ENCODE measurements at places on chromosomes 3 and 15.

DNA sequence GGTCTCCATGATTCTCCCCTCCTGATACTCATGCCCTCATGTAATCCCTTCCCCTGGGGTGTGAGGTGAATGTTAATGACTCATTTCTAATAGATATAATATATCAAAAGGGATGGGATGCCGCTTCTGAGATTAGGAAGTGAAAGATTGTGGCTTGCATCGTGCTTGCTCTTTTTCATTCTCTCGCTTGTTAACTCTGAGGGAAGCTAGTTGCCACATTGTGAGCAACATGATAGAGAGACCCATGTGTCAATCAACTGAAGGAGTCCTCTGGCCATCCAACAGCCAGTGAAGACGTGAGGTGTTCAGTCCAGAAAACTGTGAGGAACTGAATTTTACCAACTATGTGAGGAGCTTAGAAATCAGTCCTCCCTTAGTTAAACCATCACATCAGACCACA lies 28.9 kb upstream of the DRD3 start:
- DNase-seq: no peak

- DNase-seq: no peak
These were observed 131.1 kb upstream of the PHLDB2 start for GRCh38 chr3:111727843-111728565.

DNA sequence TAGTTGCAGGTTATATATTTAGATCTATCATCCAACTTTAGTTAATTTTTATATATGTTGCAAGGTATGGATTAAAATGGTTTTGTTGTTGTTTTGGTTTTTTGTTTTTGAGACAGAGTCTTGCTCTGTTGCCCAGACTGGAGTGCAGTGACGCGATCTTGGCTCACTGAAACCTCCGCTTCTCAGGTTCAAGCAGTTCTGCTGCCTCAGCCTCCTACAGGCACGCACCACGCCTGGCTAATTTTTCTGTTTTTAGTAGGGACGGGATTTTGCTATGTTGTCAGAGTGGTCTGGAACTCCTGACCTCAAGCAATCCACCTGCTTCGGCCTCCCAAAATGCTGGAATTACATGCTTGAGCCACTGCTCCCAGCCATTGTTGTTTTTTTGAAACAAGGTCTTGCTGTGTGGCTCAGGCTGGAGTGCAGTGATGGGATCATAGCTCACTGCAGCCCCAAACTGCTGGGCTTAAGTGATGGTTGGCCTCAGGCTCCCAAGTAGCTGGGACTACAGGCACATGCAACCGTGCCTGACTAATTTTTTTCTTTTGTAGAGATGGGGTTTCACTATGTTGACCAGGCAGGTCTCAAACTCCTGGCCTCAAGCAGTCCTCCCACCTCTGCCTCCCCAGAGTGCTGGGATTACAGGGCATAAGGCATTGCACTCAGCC lies 92.0 kb downstream of the ZNF609 start:
- DNase-seq: no peak

DNA sequence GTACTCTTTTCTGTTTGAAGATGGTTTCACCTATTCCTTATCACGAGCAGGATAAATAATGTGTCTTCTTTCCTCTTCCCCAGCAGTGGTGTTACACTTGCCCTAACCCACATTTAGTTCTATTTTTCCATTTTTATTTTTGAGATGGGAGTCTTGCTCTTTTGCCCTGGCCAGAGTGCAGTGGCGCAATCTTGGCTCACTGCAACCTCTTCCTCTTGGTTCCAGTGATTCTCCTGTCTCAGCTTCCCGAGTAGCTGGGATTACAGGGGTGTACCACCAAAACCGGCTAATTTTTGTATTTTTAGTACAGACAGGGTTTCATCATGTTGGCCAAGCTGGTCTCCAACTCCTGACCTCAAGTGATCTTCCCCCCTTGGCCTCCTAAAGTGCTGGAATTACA lies 372.4 kb downstream of the FOXP1 start:
- DNase-seq: no peak

GRCh38 chr3:132563420-132564069 lies 33.5 kb upstream of the ACKR4 start:
- peak; percentile 17 for DNase-seq

GRCh38 chr15:70125605-70126004 lies 27.9 kb upstream of the TLE3 start:
- DNase-seq: no peak

DNA sequence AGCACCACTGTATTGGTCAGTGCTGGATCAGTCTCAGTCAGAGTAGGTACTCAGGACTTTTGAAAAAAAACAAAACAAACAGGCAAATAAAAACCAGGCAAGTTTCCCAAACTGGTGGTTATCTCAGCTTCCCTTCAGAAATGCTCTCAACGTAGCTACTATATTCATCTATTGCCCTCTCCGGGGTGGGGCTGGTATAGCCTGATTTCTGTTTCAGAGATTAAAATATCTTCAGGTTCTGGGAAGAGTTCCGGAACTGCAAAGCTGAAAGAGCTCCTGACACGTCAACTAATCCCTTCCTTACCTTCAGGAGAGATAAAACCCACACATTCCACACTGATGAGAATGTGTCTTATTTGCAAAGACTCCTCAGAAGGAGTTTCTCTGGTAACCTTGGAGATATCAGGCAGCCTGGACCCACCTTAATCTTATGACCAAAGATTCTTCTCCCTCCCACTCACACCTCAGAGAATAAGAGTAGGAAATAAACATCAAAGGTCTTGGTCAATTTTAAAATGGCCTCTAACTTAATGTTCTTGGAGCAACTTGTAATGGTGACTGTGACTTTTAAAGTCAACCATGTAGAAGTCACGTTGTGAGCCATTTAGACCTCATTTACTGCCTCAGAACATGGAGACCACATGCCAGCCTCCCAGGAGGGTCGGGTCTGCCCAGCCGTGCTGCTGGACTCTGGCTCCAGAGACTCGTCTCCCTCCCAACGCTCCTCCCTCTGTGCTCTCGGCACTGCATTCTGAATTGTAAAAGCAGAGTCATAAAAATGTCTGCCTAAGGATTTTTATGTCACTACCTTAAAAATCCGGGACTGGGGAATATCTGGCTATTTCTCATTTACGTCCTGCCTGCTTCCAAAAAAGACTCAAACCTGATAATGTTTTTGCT lies 53.8 kb downstream of the CDCP1 start:
- DNase-seq: no peak

GRCh38 chr15:46848704-46849103 lies 868.6 kb upstream of the SEMA6D start:
- DNase-seq: no peak

GRCh38 chr15:60047701-60048100 lies 43.6 kb downstream of the FOXB1 start:
- DNase-seq: no peak

- DNase-seq: no peak
These were observed 107.1 kb downstream of the TMCO5A start for GRCh38 chr15:38041576-38041975.

DNA sequence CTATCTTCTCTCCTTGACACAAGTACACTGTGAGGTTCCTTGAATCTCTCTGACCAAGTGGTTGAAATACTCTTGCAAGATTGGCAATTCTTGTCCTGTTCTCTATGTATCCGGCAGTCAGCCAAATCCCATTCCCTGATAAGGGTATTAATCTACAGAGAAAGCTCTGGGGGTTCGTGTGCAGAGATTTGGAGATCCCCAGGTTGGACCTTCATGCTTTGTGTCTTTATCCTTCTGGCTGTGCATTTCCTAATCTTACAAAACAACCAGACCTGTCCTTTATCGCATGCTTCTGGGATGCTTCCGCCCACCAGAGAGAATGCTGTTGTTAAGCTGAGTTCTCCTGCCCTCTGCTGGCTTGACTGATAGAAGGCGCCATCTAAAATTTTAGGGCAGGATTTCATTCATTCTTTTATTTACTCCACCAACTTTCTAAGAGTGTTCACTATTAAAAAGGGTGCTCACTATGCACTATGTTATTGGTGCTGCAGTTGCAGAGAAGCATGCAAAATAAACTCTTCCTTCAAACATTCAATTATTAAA lies 8.6 kb upstream of the SST start:
- DNase-seq: peak; percentile 86

GRCh38 chr3:73868688-73869315 lies 244.1 kb upstream of the PDZRN3 start:
- peak; percentile 85 for DNase-seq

DNA sequence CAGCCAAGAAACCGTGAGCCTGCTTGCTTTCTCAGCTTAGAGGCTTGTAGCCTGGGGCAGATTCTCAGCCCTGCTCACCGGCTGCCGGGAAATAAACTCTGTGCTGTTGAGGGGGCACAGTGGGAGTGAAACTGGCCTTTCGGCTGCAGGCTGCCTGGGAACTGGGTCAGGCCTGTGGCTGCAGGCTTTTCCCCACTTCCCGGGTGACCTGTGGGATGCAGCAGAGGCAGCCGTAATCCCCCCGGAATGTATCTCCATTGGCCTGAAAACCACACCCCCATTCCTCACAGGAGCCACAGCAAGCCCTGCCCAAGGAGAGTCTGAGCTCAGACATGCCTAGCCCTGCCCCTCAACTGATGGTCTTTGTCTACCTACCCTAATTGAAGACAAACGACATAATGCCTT lies 110.9 kb downstream of the STXBP5L start:
- DNase-seq: no peak

DNA sequence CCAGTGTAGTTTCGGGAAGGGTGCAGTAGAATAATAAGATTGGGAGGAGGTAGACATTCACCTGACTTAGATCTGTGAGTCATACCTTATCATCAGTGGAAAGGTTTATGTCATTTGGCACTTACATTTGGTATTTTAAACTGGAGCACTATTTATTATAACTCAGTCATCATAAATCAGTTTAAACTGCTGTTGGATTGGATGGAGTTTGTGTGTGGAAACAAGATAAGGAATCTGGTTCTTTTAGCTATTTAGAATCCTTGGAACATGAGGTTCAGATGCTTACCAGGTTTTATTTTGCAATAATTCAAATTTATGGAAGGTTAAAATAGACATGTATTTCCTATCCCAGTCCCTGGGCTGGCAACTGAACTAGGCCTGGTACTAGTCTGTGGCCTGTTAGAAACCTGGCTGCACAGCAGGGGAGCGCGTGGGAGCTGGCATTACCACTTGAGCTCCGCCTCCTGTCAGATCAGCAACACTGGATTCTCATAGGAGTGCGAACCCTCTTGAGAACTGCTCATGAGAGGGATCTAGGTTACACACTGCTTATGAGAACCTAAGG lies 34.5 kb downstream of the ZFAND6 start:
- no peak for DNase-seq

GRCh38 chr3:150090877-150091276 lies 120.2 kb upstream of the PFN2 start:
- no peak for DNase-seq

- no peak for DNase-seq
These were observed 102.9 kb upstream of the SPATA12 start for GRCh38 chr3:56957522-56957921.

DNA sequence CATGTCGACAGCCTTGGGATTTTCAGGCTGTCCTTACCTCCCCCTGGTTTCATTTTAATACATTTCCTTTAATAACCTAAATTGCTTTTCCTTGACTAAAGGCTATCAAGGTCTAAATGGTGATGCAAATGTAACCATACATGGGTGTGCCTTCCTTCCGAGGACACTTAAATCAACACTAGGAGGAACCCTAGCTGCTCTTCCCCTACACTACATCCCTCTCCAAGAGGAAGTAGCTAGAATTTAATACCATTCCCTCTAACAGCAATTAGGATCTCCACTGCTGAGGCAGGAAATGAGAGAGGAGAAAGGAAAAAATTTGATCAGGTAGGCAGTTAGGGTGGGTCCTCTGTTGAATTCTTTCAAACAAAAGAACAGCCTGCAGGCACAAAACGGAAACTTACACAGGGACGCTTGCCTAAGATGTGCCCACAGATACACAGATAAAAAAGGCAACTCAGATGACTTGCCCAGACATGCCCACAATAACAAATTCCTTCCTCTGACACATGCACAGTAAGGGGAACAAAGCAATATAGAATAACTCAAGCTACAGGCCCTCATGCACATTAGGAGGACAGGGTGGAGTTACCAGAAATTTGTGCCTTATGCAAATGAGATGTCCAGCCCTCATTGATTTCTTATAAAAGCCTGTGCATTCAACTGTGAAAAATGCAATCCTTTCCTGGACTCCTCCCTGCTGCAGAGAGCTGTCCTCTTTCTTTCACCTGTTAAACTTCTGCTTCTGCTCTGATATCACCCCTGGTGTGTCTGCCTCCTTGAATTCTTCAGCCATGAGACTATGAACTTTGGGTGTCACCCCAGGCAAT lies 1024.4 kb upstream of the CADM2 start:
- no peak for DNase-seq

DNA sequence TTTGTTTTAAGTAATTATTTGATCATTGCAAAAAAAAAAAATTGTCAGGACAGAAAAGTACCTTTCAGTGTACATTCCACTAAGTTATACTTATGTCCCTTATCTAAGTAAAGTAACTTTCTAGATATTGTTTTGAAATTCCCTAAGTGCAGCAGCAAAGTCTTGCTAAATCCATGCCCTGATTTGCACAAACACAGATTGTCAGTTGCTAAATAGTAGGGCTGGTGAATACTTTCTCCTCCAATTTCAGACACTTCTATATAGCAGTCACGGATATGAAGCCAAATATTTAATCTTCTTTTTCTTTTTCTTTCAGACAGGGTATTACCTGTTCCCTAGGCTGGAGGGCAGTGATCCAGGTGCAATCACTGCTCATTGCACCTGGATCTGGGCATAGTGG lies 12.9 kb downstream of the LRRC2 start:
- DNase-seq: no peak

GRCh38 chr3:134339913-134340312 lies 34.3 kb downstream of the AMOTL2 start:
- DNase-seq: no peak

- DNase-seq: no peak
These were observed 231.4 kb upstream of the UMPS start for GRCh38 chr3:124498891-124499290.

DNA sequence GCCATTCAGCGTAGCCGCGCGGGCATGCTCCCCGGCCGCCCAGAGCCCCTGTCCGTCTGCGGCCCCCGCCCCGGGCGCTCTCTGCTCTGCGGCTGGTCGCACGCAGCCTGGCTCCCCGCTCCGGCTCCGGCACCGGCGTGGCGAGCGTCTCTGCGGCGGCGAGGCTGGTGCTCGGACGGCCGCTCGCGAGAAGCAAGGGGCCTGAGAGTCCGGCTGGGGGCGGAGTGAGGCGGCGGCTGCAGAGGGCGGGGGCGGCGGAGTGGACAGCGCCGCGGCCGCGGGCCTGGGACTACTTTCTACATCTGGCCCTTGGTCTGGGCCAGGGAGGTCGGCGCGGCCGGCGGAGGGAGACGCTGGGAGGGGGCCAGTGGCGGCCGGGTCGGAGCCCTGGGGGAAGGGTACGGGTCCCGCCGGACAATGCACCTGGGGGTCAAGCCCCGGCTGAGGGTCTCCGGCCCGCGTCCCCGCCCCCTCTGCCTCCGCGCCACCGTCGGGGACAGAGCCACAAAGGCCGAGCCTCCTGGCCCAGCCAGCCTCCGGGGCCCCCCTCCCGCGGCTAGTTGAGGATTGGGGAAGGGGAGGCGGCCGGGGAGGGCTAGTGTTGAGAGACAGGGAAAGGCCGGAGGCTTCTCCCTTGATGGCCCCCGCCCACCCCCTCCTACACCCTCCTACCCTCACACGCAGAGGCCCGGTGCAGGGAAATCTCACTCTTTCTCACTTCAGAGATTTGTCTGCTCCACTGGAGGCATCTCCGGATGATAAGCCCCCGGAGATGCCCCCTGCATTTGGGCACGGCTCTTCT lies at the start of gene PRTG:
Gene PRTG (minus strand): TSS at position 226 of the 802 bp plus-strand sequence. CDS start 221 bp downstream, at position 5.
- peak; percentile 93 for DNase-seq
